GM18507 (cell line): ENCODE measurements at places on chromosomes 2 and 18.

DNA sequence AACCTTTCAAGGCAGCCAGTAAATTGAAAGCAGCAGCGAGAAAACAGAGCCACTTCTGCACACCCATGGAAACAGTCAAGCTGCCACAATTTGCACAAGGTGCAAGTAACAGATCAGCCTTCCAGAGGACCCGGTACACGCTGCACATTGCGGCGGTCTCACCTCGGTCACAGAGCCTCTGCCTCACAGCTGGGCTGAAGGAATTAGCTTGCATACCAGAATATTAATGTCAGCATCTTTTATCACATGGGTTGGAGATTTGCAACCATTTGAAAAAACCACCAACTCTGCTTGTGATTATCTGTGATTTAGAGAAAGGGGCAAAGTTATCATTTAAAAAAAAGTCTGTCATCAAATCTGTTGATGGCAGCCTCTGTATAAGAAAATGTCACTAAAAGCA, 330.5 kb upstream of the TCF4 start:
- no peak for DNase-seq

GRCh38 chr2:120863661-120864320, 128.1 kb downstream of the GLI2 start:
- DNase-seq = no peak

- no peak for DNase-seq
Observed at GRCh38 chr18:33712719-33713118, 134.7 kb downstream of the ASXL3 start.

GRCh38 chr2:73131807-73132206, 19.1 kb upstream of the RAB11FIP5 start:
- DNase-seq = no peak

DNA sequence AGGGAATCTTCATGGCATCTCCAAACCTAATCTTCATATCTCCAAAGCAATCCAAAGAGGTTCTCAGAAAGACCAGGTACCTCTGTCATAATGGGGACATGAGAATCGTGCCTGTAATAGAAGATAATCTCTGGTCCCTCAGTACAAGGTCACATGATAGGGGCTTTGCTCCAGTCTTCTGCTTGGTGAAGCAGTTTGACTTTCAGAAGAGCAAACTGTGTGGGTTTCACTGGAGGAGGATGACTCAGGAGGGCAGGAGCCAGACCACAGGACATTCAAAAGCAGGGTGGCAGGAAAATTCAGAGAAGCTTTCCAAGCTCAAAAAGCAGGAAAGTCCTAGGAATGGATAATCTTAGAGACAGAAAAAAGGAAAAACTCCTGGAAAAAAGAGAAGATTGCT, 10.6 kb upstream of the PAX3 start:
- DNase-seq = no peak

GRCh38 chr2:156756516-156756915, 320.3 kb downstream of the GPD2 start:
- no peak for DNase-seq

DNA sequence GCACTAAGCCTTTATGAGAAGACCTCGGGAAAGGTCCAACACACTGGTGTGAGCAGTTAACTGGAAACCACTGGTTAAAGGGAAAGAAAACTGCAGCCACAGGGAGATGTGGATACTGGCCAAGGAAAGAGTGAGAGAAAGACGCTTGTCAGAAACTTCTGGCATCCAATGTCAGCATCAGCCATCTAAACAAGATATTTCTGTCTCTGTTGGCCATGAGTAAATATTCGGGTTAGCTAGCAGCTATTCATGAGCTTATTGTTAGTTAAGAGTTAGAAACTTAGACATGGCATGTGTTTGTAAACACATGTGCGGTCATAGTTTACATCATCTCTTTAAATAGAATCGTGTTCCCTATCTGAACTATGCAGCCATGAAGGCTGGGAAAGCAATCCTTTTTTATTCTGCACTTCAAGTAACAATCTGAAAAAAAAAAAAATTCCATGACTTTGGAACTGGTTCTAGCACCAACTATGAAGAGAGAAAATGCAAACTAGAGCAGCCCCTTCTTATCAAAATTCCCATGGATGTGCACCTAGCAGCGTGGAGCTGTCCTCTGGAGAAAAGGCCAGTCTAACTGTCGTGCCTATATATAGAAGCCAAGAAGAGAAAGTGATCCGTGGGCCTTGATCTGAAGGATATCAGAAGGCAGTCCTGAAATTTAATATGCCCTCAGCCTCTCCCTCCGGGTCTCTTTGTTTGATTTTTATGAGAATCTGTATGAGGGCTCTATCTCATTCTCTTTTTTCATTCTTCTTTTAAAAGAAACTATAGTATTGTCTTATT, 84.0 kb upstream of the RFX8 start:
- no peak for DNase-seq

DNA sequence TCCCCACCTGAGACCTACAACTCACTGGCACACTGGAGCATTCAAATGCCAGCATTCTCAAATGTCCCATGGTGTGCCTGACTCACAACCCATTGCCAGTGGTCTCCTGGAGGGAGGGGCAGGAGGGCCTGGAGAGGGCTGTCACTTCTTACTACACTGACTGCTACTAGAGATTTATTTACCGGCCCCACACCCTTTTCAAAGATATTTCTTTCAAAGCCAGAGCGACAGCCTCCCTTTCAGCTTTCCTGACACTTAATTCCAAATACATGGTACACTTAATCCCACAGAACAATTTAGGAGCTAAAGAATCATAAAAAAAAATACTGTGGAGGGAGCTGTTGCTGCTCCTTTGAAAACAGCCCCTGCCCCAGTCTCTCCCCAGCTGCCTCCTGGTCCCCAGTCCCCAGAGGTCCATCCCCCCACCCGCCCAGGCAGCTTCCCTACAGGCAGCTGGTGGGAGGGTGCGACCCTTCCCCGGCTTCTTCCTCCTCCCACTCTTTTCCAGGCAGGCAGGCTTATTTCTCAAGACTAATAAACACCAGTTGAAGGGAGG, 129.1 kb upstream of the SMAD2 start:
- no peak for DNase-seq

- DNase-seq = no peak
Observed at GRCh38 chr2:179553382-179553781, 288.8 kb upstream of the SESTD1 start.

- no peak for DNase-seq
Observed at GRCh38 chr2:113977660-113978523, 88.0 kb downstream of the ACTR3 start.
